ENCODE measurements at places on chromosomes 7 and 10.

GRCh38 chr10:12503311-12503710, 154.0 kb downstream of the CAMK1D start:
- no peak for DNase-seq

GRCh38 chr7:45027774-45028114, 27.7 kb downstream of the CCM2 start:
- DNase-seq, result no peak

DNA sequence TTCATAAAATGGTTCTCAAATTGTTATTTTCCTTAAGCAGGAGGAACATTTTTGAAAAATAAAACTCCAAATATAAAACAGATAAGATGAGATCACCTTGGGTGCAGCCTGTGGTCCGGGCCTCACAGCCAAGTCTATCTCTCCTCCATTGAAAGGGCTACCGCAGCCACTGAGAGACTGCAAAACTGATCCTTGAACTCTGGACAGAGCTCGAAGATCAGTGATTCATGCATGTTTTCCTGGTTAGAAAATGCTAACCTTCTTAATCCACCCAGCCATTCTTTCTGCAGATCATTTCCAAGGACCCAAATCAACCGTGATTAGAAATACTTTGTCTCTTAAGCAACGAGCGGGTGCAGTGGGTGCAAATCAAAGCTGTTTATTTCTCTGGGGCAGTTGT, 378.8 kb downstream of the PLXDC2 start:
- no peak for DNase-seq

- DNase-seq, result no peak
Observed at GRCh38 chr10:119737823-119738222, 12.0 kb downstream of the INPP5F start.

GRCh38 chr7:47328392-47329319, 253.3 kb downstream of the TNS3 start:
- DNase-seq, result no peak

DNA sequence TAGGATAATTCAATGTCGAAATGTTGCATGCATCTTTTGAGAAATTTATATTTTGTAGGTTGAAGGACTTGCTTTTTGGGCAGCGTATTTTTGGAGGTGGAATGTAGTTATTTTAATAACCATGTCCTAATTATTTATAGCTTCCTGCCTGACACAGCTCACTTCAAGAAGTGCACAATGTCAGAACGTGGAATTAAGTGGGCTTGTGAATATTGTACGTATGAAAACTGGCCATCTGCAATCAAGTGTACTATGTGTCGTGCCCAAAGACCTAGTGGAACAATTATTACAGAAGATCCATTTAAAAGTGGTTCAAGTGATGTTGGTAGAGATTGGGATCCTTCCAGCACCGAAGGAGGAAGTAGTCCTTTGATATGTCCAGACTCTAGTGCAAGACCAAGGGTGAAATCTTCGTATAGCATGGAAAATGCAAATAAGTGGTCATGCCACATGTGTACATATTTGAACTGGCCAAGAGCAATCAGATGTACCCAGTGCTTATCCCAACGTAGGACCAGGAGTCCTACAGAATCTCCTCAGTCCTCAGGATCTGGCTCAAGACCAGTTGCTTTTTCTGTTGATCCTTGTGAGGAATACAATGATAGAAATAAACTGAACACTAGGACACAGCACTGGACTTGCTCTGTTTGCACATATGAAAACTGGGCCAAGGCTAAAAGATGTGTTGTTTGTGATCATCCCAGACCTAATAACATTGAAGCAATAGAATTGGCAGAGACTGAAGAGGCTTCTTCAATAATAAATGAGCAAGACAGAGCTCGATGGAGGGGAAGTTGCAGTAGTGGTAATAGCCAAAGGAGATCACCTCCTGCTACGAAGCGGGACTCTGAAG, 620 bp downstream of the ZRANB1 start:
- no peak for DNase-seq

GRCh38 chr10:86312701-86313270, 53.8 kb downstream of the GRID1 start:
- no peak for DNase-seq

DNA sequence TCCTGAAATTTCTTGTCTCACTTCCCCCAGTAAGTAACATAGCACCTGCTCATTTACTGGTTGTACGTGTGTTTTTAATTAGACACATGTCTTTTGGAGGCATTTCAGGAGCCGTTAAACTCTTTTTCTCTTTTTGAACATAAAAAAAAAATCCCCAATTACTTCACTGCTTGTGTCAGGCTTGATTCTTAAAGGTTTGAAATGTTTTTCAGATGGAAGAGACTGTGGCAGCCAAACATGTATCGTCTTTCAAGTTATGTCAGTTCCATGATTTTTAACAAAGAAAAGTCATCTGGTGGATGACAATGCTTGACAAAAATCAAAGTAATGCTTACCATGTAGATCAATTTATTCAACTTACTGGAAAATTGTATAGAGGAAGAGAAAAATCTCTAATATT, 585.8 kb downstream of the GATA3 start:
- no peak for DNase-seq

DNA sequence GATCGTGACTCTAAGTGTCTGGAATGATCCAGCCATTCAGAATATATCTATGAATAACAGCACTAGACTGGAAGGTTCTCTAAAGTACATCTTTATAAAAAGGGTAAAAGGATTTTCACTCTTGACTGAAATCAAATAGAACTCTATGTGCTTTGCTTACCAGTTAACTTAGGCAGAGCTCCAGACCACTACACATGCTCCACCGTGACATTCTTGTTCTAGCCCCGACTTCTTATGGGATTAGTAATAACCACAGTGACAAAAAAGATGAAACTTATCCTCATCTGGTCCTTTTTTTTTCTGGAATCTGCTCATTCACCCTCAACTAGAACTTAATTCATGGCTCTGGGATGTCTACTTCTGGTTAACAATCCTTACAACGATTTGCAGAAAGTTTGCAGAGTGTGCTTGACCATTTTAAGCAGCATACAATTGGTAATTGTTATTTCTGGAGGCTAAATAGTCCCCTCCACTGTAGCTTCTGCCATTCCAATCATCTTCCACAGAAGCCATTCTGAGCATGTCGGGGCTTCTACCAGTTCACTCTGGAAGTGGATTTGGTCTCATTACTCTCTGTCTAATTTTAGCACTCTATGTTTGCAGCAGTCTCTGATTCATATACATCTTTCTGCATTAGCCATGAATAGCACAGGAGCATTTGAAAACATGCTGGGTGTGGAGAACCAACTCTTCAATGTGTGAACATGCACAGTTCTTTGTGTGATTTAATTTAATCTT, 163.7 kb upstream of the CDC14C start:
- no peak for DNase-seq

- peak; percentile 22 for DNase-seq
Observed at GRCh38 chr10:104441329-104442000, 87.8 kb downstream of the CFAP58 start.

GRCh38 chr7:36216063-36216684, 63.1 kb downstream of the EEPD1 start:
- DNase-seq, result no peak

- no peak for DNase-seq
Observed at GRCh38 chr10:4561296-4561695, 264.7 kb upstream of the AKR1E2 start.

DNA sequence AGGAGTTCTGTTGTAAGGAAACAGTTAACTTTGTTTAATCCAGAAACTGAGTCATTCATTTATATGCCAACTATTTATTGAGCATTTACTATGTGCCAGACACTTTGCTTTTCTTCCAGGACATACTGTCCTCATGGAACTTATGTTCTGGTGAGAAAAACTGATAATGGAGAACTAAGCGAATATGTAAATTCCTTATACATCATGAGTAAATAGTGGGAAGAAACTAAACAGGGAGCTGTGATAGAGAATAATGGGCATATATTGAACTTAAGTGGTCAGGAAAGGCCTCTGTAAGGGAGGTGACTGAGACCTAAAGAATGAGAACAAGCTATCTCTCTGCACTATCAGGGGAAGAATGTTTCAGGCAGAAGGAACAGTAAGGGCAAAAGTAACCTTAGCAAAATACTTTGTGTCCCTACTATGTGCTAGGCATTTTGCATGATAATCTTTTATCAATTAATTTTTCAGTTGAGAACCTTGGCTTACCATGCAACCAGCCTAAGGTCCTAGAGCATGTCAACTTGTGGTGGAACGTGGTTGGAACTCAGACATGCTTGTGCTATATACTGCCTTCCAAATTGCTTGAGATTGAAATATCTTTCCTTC, 45.4 kb downstream of the ST7 start:
- no peak for DNase-seq

- DNase-seq, result no peak
Observed at GRCh38 chr10:5566614-5567013, 41.9 kb downstream of the CALML3 start.

GRCh38 chr10:35448687-35449662, 112.7 kb downstream of the CCNY start:
- DNase-seq, result no peak

GRCh38 chr10:57955076-57955475, 312.6 kb downstream of the IPMK start:
- no peak for DNase-seq

- no peak for DNase-seq
Observed at GRCh38 chr10:99337311-99337811, 8.2 kb downstream of the CNNM1 start.

- DNase-seq, result no peak
Observed at GRCh38 chr10:125344573-125345171, 184.3 kb upstream of the CTBP2 start.

- no peak for DNase-seq
Observed at GRCh38 chr10:77374189-77374656, 263.4 kb downstream of the KCNMA1 start.

- DNase-seq, result no peak
Observed at GRCh38 chr10:28445516-28445915, 87.4 kb upstream of the WAC start.

- no peak for DNase-seq
Observed at GRCh38 chr7:14896461-14896860, 6.1 kb downstream of the DGKB start.

- no peak for DNase-seq
Observed at GRCh38 chr7:32018845-32019578, 51.2 kb downstream of the PDE1C start.

DNA sequence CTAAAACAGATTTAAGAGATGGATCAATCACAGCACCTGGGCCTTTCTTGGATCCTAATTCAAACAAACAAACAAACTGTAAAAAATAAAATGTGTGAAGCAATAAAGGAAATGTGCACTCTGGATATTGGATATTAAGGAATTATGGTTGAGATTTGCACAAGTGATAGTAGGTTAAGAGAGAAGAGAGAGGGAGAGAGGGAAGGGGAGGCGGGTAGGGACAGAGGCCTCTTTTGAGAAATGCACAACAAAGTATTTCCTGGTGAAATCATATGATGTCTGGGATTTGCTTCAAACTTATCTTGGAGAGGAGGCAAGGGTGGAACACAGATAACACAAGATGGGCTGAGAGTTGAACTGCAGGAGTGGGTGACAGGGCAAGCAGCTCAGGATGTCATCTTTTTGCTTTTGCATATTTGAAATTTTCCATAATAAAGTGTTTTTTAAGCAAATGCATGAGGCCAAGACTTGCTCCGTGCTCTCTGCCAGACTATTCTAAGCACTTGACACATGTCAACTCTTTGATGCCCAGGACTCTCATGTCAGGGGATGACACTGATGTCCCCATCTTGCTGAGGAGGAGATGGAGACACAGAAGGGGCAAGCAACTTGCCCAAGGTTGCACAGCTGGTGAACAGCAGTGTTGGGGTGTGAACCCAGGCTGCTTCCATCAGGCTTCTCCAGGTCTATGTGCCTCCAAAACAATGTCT, 9.1 kb upstream of the AEBP1 start:
- no peak for DNase-seq

DNA sequence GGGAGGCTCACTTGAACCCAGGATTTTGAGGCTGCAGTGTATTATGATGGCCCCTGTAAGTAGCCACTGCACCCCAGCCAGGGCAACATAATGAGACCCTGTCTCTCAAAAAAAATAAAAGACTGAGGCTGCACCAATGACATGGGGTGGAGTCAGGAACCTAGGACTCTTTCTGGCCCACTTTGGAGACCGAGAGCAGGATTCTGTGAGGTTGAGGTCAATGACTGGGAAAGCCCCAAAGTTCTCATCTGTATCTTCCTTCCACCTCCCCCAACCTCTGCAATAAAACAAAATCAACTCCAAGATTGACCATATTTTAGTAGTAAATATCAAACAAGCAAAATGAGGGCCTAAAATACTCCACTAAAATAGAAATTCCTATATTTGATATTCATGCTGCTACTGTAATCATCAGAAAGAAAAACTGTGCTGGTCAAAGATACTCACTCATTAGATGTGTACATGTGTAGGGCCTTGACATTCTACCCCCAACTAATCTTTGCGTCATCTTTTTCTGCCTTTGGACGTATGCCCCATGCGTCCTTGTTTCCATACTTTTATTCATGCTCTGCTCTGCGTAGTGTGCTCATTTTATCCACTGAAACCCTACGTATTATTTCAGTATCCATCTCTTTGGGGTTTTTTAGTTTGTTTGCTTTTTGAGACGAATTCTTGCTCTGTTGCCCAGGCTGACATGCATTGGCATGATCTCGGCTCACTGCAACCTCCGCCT, 23.8 kb downstream of the WBP1L start:
- no peak for DNase-seq

DNA sequence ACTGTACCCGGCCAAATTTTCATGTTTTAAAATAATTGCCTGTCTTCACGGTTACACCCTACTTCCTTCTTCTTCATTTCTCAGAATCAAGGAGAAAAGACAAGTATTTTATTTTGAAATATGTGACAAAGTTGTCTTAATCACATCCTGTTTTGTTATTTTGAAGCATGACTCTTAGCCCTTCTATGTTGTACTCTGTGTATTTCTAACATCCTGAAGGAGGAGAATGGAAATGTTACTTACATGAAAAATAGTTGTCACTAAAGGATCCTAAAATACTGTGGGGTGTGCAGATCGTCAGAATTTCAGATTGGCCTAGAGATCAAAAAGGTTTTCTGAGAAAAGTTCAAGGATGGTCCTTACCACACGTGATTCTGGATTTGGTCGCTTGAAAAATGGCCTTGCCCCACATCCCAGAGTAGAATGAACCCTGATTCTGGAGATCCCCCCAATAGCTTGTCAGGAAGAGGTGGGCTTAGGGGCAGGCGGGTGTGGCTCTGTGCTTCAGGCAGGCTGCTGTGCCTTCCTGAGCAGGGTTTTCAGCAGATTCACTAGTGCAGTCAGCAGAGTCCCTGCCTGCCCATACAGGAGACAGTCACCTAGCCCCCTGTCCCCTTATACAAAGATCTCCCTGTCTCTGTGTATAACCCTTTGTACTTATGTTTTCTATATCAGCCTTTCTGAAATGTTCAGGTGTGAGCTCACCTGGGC, 8.6 kb downstream of the UPP1 start:
- no peak for DNase-seq

- no peak for DNase-seq
Observed at GRCh38 chr7:13882051-13882450, 107.4 kb downstream of the ETV1 start.

DNA sequence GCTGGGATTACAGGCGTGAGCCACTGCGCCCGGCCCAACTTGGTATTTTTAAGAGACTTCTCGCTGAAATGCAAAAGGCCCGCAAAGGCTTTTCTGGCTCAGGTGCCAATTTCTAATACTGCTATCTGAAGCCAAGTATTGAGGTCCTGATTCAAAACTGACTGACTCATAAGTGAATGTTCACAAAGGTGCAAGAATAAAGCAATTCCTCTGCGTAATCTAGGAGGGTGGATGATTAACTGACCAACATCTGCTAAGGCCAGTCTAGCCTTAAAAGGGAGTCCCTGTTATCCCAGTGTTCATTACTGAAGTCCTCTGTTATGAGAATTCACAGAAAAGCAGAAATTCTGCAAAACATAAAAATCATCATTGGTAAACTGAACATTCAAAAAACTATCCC, 111.4 kb downstream of the SRPK2 start:
- DNase-seq, result no peak

- DNase-seq, result no peak
Observed at GRCh38 chr7:7517754-7518153, 17.9 kb downstream of the COL28A1 start.
